ENCODE measurements at places on chromosomes 3 and 15. TPM values are rescaled to one million over a fixed set of nuclear protein-coding genes. Genes with fewer than 3 reads are reported as not detected.
A peak's percentile ranks its signal among the peaks of the same experiment; 100 is the strongest.

DNA sequence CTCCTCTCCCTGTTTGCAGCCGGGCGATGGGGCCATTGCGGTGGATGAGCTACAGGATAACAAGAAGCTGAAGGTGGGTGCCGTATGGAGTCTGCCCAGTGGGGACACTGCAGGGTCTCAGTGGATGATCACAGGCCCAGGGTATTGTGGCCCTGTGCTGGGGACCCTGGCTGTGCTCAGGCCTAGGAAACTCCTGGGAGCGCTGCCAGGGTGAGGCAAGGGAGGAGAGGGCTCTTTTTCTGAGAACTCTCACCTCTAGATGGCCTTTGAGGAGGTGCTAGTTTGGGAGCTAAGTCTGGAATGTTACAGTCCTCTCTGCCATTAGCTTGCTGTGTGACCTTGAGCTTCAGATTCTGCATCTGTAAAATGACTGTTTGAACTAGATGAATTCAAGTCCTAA is 16.4 kb downstream of the SLC24A1 start:
- peaks cover 9% of the 10 kb centered on the region for H3K4me1 ChIP-seq
- no peaks in the 10 kb centered on the region for H3K27me3 ChIP-seq
- no peaks in the 10 kb centered on the region for H3K36me3 ChIP-seq
- no peak overlapping the region for H3K4me3 ChIP-seq
- no peak for DNase-seq

DNA sequence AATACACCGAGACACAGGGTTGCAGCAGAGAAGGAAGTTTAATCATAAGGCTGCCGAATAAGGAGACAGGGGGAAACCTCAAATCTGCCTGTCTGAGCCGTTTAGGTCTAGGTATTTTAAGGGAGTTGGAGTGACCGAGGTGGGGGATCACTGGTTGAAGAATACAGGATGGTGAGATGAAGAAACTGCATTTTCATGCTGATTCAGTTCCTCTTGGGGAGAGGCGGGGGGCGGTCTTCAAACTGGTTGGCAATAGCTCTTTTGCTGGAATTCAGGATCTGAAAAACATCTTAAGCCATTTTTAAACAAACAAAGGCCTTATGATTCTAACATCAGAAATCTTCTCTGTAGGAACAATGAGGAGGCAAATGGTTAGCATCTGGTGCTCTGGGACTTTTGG is 699.5 kb upstream of the CFAP20DC start:
- peaks cover 1% of the 10 kb centered on the region for H3K27me3 ChIP-seq
- H3K27ac ChIP-seq: no peak overlapping the region
- H3K4me1 ChIP-seq: peaks cover 8% of the 10 kb centered on the region

DNA sequence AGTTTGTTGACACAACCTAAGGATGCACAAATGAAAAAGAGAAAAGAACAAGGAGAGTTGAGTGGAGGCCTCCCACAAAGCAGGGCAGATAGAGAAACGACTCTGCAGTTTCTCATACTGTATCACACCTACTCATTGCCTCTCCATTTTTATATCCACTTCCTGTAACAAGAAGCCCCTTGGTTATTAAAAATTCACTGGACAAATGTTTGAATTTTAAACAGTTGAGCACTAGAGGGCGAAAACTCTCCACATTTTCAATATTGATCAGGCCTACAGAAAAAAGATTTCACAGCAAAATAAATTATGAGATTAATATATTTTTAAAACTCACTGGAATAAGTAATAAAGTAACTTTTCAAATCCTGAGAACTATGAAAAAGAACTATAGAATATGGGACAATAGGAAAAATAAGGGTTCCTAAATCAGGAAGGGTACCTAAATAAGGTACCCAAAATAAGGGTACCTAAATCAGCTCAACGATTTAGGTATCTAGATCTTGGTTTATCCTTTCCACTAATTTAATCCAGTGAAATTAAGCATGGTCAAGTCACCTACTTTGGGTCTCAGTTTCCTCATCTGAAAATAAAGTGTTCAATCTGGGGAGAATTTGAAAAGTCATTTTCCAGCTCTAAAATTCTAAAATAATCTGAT is 47.0 kb upstream of the PPIB start:
- no peak for DNase-seq
- no peak overlapping the region for H3K4me3 ChIP-seq
- H3K36me3 ChIP-seq: peaks cover 8% of the 10 kb centered on the region
- no peak overlapping the region for H3K27ac ChIP-seq
- H3K4me1 ChIP-seq: no peaks in the 10 kb centered on the region

- peaks cover 47% of the 10 kb centered on the region for H3K4me1 ChIP-seq
- peak; percentile 76 for DNase-seq
- peak overlapping the region; percentile 82 for H3K4me3 ChIP-seq
- H3K27me3 ChIP-seq: no peaks in the 10 kb centered on the region
These were observed 37.5 kb downstream of the NBEAL2 start for GRCh38 chr3:47016934-47017435.

The TMEM87A gene
- total RNA-seq: 53.0 TPM

The CDHR4 gene
- total RNA-seq: not detected

DNA sequence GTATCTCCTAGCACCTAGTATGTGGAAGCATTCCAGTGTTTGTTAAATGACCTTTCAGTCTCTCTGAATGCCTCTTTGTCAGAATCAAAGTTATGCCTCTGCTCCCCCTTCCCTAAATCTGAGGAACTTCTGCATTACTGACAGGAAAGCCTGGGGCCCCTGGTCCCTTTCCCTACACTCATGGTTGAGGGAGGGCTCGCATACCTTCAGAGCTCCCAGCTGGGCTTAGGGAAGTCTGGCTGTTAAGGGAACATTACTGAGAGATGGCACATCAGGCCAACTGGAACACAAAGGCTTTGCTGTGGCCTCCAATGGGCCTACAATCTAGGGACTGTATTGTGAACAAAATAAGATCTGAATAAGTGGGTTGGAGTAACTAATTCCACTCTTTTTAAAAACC is 10.3 kb downstream of the PKM start:
- H3K27ac ChIP-seq: peak overlapping the region; percentile 49
- H3K4me1 ChIP-seq: peaks cover 55% of the 10 kb centered on the region
- peaks cover 56% of the 10 kb centered on the region for H3K36me3 ChIP-seq
- no peak for DNase-seq
- H3K27me3 ChIP-seq: no peaks in the 10 kb centered on the region

The RTP4 gene
- total RNA-seq: 6.7 TPM

DNA sequence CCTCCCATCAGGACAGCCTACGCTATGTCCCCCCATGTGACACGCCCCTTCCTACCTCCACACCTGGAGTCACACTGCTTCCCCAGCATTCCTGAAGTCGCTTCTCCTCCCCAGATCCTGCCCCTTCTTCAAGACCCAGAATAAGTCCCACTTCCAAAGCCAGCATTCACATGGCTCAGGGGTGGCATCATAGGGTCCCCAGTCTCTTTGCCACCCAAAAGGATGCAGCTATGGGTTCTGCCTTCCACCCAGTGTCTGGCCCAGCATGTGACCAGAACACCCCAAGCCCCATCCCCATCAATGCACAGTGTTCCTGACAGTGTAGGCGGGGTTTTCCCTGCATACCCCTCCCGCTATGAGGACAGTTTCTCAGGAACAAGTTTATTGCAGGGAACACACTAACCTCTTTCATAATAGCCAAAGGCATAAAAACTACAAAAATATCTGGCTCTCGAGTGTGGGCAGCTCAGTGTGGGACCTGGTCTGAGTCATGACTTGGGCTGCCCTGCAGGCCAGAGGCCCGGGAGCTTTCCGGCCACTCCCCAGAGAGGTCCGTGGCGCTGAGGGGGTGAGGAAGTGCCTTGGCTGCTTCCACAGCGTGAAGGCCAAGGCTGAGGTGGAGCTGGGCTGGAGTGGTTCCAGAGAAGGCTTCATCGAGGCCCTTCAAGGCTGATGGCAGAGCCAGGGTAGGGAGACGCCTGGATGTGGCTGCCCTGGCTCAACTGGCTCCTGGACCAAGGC is 5.8 kb downstream of the ISLR start:
- H3K27me3 ChIP-seq: no peaks in the 10 kb centered on the region
- H3K36me3 ChIP-seq: no peaks in the 10 kb centered on the region
- no peak overlapping the region for H3K4me3 ChIP-seq
- no peak overlapping the region for H3K27ac ChIP-seq
- no peaks in the 10 kb centered on the region for H3K4me1 ChIP-seq
- no peak for DNase-seq

The HYAL1 gene
- 0.25 TPM for total RNA-seq

DNA sequence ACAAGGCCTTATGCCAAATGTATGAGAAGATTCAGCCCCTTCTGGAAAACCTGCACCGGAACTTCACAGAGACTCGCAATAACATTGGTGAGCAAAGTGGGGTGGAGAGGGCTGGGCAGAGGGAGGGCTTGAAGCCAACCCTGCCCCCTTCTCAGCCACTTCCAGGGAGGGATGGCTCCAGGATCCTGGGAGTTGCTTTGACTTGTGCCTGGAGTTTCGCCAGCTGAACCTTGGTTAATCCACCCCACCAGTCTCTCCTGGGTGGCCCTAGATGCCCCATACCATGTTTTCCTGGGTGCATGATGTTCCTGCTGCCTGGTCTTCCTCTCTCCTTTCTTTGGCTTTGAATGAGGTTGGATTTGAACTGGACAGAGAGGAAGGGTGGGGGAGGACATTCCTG is 10.8 kb downstream of the TBC1D21 start:
- no peak for DNase-seq
- peaks cover 8% of the 10 kb centered on the region for H3K27me3 ChIP-seq
- no peaks in the 10 kb centered on the region for H3K36me3 ChIP-seq
- no peak overlapping the region for H3K4me3 ChIP-seq

- peaks cover 6% of the 10 kb centered on the region for H3K27me3 ChIP-seq
- no peaks in the 10 kb centered on the region for H3K36me3 ChIP-seq
- no peak overlapping the region for H3K4me3 ChIP-seq
- H3K4me1 ChIP-seq: peaks cover 9% of the 10 kb centered on the region
- no peak overlapping the region for H3K27ac ChIP-seq
These were observed 29.2 kb downstream of the ILDR1 start for GRCh38 chr3:121992601-121993560.

The NCBP2 gene
- total RNA-seq: 82.8 TPM

GRCh38 chr3:172102123-172102882 is 62.9 kb downstream of the FNDC3B start:
- DNase-seq: no peak
- H3K4me1 ChIP-seq: peaks cover 55% of the 10 kb centered on the region
- no peaks in the 10 kb centered on the region for H3K36me3 ChIP-seq
- no peaks in the 10 kb centered on the region for H3K27me3 ChIP-seq
- H3K27ac ChIP-seq: peak overlapping the region; percentile 95

DNA sequence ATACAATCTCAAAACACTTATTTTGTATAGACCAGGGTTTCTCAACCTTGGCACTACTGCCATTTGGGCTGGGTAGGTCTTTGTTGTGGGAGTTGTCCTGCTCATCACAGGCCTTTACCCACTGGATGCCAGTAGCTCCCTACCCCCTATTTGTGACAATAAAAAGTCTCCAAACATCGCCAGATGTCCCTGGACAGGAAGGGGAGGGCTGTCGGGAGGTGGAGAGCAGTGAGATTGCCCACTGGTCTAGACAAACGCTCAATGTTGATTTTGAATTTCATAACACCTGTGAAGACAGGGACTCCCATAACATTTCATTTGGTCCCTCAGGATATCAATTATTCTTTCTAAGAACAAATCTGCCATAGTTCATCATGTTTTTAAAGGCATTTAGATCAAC is 151.7 kb upstream of the PTPRG start:
- H3K27ac ChIP-seq: no peak overlapping the region
- no peak for DNase-seq
- H3K36me3 ChIP-seq: no peaks in the 10 kb centered on the region
- H3K4me1 ChIP-seq: no peaks in the 10 kb centered on the region
- no peaks in the 10 kb centered on the region for H3K27me3 ChIP-seq

GRCh38 chr15:77818484-77819047 is 185.9 kb upstream of the LINGO1 start:
- H3K36me3 ChIP-seq: no peaks in the 10 kb centered on the region
- peaks cover 40% of the 10 kb centered on the region for H3K27me3 ChIP-seq
- no peak for DNase-seq
- no peaks in the 10 kb centered on the region for H3K4me1 ChIP-seq
- no peak overlapping the region for H3K4me3 ChIP-seq

The EFCAB12 gene
- 1.0 TPM for total RNA-seq

The ZNF774 gene
- 1.3 TPM for total RNA-seq

DNA sequence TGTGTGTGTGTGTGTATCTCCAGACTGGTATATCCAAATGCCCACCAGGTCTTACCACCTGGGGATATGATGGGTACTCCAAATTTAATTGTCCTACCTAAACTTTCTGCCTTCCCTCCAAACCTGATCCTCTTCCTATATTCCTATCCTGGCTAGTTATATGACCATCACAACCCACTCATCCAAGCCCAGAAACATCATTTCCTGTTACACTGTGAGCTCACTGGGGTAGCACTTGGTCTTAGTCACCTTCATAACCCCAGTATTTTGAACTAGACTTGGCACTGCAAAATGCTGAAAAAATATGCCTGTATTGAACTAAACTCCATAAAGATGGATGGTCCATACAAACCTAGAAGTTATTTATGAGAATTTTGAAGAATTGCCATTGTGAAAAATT is 178.8 kb upstream of the EIF1B start:
- H3K4me1 ChIP-seq: no peaks in the 10 kb centered on the region
- H3K4me3 ChIP-seq: no peak overlapping the region
- no peak overlapping the region for H3K27ac ChIP-seq
- peaks cover under 1% of the 10 kb centered on the region for H3K27me3 ChIP-seq

The ATP13A4 gene
- 2.1 TPM for total RNA-seq

The RTP3 gene
- total RNA-seq: not detected

The PAQR5 gene
- not detected for total RNA-seq

The ALG1L2 gene
- total RNA-seq: 1.4 TPM

DNA sequence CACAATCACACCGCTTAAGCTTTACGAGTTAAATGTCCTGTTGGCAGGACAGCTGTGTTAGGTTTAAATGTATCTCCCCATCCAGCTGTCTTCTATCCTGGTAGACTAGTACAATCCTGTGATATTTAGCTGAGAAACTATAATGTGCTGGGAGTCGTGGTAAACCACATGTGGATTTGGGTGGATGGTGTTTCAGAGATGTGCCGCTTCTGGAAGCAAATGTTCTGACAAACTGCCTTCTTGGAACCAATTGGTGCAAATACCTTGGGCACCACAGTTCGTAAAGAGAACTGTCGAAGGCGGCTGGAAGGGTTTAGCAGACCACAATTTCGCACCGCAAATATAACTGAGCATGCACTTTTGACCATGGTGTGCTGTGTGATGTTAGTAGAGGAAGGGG is 15.0 kb downstream of the SCG5 start:
- H3K4me1 ChIP-seq: peaks cover 7% of the 10 kb centered on the region
- no peak for DNase-seq
- no peak overlapping the region for H3K4me3 ChIP-seq
- H3K36me3 ChIP-seq: no peaks in the 10 kb centered on the region
- no peak overlapping the region for H3K27ac ChIP-seq
- H3K27me3 ChIP-seq: no peaks in the 10 kb centered on the region

DNA sequence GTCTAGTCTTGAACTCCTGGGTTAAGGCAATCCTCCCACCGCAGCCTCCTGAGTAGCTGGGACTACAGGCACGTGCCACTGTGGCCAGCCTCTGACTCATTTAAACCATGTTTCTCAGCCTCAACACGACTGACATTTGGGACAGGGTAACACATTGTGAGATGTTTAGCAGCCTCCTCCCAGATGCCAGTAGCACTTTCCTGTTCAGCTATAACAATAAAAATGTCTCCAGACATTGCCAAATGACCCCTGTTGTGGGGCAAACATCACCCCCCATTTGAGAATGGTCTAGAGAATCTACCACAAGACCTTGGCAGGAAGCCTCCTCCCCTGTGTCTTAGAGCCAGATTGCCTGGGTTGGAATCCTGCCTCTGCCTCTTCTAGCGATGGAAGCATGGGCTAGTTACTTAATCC is 8.4 kb downstream of the TMEM40 start:
- no peaks in the 10 kb centered on the region for H3K36me3 ChIP-seq
- no peak overlapping the region for H3K27ac ChIP-seq
- peaks cover 7% of the 10 kb centered on the region for H3K4me1 ChIP-seq

The GOLGA8T gene
- total RNA-seq: 2.3 TPM

Data from natural killer cell treated with Interleukin-12 subunit alpha and Interleukin-12 subunit beta and Interleukin-15 and Interleukin-18, amount 100 ng/mL, for 72 hours (primary cell).